ENCODE measurements at places on chromosomes 6 and 20.

GRCh38 chr6:160010067-160010466 lies 41.2 kb downstream of the IGF2R start:
- no peak for DNase-seq

- peak; percentile 24 for DNase-seq
These were observed 33.8 kb downstream of the RRBP1 start for GRCh38 chr20:17648315-17648646.

- DNase-seq, result no peak
These were observed 16.5 kb downstream of the NCOA7 start for GRCh38 chr6:125807293-125807692.

- DNase-seq, result no peak
These were observed 1.7 kb downstream of the IP6K3 start for GRCh38 chr6:33744895-33745546.

Measured in dermis blood vessel endothelial cell (primary cell).